CD4-positive, alpha-beta T cell treated with Interleukin-4 for 4 hours (primary cell): ENCODE measurements at places on chromosomes 5 and 9.

DNA sequence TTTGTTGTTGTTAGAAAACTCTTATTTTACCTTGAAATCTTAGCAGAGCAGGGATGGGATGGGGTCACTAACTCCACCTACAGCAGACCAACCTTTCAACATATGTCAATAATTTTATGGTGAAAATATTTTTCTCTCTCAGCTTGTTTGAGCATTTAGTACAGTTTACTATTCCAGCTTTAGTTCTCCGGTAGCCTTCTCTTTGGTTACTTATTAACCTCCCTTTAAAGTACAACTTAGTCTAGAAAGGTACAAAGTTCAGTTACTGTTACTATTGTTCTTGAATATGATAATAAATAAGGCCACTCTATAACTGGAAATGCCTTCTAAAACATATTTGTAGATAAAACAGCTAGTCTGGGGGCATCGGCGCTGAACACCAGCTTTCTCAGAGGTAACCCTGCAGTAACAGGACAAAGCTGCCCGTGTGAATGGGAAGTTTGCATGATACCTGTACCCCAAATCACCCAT, 233.3 kb downstream of the PCSK1 start:
- DNase-seq = no peak

DNA sequence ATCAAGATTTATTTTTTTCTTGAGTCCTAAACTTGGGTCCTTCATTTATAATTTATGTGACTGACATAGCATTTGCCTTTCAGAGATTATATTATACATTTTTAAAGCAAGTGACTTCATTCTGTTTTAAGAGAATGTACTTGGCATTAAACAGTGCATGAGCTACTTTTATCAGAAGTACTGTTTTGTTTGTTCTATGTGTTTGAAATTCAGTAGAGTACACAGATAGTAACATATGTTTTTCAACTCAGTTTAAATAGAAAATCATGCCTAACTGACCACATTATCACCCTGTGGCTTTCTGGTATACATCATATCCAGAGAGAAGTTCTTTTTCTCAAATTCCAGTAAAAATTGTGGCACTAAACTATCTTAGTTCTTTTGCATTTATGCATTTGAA, 335.3 kb upstream of the CDH18 start:
- DNase-seq = no peak

DNA sequence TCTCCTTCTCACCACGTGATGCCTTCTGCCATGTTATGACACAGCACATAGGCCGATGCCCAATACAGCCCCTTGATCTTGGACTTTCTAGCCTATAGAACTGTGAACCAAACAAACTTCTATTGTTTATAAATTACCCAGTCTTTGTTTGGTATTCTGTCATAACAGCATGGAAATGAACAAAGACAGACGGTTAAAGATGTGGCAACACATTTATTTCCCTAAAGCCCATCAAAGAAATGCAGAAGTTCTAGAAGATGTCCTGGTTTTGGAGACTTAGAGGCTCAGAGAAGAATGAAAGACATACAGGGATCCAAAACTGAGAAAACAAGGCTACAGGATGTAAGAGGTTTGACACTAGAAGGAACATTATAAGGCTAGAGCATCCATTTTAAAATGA, 600.8 kb upstream of the DAB2 start:
- DNase-seq = no peak

GRCh38 chr5:142727735-142728047, 41.8 kb upstream of the FGF1 start:
- no peak for DNase-seq

DNA sequence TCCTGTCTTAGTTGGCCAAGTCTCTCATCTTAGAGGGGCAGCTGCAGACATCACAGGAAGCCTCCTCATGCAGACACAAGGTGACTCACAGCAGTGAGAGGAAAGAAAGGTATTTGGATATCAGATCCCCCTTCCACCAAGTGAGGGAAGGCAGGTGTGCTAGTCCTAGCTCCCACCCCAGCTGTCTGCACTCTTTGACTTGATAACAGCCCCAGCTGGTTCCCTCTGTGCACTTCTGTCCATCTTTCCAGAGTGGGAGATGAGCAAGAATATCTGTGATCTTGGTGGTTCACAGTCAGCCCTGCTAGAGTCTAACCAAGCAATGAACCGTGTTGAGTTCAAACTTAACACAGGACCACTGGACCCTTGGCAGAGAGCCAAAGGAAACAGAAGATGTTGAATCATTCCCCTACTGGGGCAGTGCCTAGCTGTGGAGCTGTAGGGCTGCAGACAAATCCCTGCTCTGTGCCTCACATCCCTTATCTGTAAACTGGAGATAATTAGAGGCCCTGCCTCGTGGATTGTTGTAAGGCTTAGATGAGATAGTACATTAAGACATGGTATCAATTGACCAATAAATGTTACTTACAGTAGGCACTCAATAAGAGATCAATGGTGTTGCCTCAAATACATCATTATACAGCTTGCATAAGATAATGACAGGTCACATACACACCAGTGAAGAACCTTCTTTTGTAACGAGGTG, 39.1 kb downstream of the SH3RF2 start:
- no peak for DNase-seq

GRCh38 chr9:76704593-76705204, 59.5 kb upstream of the PCA3 start:
- peak; percentile 54 for DNase-seq

DNA sequence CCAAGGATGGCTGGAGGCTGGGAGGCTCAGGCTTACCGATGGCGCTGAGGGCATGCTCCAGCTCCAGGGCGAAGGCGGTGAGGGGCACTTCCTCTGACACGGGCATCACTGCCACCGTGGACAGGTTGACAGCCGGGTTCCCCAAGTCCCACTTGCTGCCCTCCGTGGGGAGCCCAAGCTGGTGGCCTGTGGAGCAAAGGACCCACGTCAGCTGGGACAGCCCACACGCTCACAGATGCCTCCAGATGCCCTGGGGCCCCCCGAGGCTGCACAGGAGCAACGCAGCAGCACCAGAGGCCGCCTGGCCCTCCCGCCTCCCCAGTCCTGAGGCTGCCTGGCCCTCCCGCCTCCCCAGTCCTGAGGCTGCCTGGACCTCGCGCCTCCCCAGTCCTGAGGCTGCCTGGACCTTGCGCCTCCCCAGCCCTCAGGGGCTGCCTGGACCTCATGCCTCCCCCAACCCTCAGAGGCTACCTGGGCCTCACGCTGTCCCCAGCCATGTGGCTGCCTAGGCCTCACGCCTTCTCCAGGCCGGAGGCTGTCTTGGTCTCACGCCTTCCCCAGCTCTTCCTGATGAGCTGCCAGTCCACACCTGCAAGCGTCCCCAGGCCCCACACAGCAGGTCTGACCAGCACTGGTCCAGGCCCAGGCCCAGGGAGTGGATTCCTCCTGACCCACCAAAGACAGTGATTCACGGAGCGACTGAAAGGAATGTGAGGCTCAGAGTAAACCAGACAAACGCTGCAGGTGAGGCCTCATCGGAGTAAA, 25.6 kb upstream of the NSMF start:
- DNase-seq = no peak

GRCh38 chr9:132171702-132172101, 9.8 kb downstream of the NTNG2 start:
- DNase-seq = no peak

DNA sequence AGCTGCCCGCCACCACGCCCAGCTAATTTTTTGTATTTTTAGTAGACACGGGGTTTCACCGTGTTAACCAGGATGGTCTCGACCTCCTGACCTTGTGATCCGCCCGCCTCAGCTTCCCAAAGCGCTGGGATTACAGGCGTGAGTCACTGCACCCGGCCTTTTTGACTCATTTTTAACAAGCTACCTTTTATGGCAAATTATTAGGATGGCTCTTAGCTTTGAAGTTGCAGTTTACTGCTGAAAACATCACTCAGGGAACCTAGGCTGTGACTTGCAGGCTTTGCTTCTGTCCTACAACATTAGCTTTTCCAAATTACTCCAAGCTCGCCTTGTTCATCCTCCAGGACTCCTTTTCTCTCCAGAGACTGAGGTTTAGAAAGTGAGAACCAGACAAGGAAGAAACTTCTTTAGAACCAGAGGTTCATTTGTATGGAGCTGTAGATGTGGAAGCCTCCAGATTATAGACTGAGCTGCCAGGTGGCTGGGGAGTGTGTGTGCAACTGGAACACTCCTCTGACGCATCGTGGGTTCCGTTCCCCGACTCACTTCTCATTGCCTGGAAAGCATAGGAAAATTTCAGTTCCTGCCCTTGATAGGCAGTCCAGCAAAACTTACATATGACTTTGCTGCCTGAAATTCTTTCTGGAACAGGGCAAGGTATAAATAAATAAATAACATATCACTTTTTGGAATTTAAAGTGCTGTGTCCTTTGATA, 23.8 kb upstream of the SPTAN1 start:
- no peak for DNase-seq

DNA sequence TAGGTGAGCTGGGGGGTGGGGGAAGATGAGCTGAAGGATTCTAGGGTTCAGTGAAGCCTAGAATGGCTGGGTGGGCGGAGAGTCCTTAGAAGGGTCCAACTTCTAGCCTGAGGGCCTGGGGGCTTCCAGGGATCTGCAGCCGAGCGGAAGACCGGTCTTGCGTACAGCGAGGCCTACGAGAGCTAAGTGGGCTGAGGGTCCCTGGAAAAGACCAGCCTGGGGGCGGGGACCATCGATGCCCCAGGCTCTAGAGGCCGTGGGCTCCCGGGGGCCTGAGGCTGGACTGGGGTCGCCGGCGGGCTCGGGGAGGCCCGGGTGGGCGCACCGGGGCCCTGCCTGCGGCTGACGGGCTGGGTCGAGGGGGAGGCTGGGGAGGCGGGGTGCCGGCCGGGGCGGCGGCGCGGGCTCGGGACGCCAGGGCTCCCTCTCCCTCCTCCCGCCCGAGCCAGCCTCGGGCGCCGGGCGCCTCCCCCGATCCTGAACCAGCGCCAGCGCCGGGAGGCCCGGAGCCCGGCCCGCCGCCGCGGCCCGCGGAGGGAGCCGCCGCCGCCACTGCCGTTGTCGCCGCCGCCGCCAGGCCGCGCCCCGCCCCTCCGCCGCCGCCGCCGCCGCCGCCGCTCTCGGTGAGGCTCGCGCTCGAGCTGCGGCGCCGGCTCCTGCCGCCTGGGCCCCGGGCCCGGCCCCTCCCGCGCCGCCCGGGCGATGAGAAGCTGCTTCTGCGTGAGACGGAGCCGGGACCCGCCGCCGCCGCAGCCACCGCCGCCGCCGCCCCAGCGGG, at the start of gene MVB12B:
Gene MVB12B (plus strand): TSS at position 602 of the 778 bp plus-strand sequence. CDS start 101 bp downstream, at position 703.
- DNase-seq = peak; percentile 38

GRCh38 chr9:36479101-36479500, 79.0 kb upstream of the RNF38 start:
- no peak for DNase-seq

GRCh38 chr5:82413302-82414040, 135.3 kb upstream of the RPS23 start:
- no peak for DNase-seq

DNA sequence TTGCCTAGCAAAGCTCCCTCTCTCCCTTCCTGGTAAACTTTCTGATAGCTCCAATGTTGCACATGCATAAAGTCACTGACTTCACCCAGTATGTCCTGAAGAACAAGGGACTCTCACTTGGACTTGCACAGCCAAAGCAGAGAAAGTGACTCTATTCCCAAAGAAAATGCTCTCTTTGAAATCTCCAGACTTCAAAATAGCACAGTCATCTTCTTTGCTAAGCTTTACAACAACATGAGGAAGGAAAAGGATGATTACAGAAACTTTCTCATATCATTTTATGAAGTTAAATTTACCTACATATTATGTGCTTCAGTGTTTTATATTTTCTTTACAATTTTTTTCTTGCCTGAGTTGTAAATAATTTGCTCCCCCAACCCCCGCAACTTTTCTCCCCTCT, 264.6 kb downstream of the PJA2 start:
- DNase-seq = no peak

GRCh38 chr9:73979894-73980264, 517.3 kb upstream of the RORB start:
- no peak for DNase-seq

- DNase-seq = no peak
These were observed 31.9 kb upstream of the TARS1 start for GRCh38 chr5:33408816-33409215.

- no peak for DNase-seq
These were observed 11.8 kb downstream of the LMX1B start for GRCh38 chr9:126625329-126626126.

GRCh38 chr9:88831713-88832407, 159.4 kb upstream of the S1PR3 start:
- no peak for DNase-seq

- DNase-seq = no peak
These were observed 158.2 kb upstream of the PPP2R2B start for GRCh38 chr5:147036691-147037245.

DNA sequence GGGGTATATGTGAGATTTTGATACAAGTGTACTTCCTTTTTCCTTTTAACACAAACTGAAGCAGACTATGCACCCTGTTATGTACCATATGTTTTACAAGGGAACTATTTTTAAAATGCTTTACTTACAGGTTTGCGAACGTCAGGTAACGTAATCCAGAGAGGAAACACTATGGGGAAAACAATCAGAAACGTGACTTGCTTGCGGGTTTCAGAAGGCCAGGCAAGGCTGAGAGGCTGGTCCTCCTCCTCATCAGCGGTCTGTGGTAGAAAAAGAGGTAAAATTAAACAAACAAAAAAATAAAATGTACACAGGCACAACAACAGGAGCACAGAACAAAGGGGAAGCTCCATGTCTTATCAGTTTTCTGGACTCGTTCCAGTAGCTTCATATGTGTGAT, 141.2 kb downstream of the ACER2 start:
- no peak for DNase-seq

DNA sequence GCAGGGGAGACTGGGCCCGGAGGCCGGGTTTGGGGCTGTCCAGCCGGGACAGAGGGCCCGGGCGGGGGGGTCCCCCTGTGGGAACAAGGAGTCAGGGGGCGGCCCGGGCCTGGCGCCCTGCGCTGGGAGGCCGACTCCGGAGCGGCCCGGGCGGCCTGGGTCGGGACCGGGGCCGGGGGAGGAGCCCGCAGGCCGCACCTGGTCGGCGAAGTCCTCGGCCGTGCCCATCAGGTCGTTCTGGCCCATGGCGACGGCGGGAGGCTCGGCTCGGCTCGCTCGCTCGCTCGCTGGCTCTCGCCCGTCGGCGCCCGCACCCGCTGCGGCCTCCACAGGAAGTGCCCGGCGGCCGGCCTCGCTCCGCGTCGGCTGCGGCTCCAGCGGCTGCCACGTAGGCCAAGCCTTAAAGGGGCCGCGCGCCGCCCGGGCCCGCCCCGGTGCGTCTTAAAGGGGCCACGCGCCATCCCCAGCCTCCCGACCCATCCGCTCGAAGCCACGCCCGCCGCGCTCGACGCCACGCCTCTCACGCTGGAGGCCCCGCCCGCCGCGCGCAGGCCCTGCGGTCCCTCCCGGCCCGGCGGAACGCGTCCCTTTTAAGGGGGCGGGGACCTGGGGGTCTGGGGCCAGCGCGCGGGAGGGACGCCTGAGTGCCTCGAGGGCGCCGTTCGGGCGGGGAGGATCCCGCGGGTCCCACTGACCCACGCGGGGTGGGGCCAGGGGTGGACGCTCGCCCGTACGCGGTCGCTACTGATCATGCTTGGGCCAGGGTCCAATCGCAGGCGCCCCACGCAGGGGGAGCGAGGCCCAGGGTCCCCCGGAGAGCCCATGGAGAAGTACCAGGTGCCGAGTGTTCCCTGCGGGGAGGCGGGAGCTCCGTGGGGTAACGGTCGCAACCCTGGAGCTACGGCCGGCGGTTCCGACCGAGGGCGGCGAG, at the start of the genes STKLD1 and SURF4:
Gene STKLD1 (plus strand): TSS at position 643 of the 931 bp plus-strand sequence. CDS start 108 bp downstream, at position 751.
Gene SURF4 (minus strand): TSS at position 337 of the 931 bp plus-strand sequence. CDS start 91 bp downstream, at position 246.
- peak; percentile 92 for DNase-seq
